ENCODE measurements at places on chromosomes 16 and 17.

- DNase-seq = no peak
Measured at GRCh38 chr17:73205459-73205961, 12.7 kb downstream of the COG1 start.

DNA sequence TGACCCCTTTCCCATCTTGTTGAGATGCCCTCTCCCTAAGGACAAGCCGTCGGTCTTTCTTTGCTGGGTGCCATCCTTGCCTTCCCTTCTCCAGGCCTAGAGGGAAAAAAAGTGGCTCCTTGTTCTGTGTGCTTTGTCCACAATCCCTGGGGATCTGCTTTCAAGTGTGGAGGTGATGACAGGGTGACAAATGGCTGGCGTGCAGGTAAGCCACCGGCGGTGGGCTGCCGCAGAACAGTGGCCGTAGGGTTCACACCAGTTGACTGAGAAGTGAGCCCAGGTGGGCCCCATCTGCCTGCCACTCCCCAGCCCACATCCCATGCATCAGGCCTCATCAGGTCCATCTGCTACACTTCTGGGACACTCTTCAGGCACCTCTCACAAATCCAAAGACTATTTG, 11.4 kb upstream of the CALB2 start:
- DNase-seq = no peak

DNA sequence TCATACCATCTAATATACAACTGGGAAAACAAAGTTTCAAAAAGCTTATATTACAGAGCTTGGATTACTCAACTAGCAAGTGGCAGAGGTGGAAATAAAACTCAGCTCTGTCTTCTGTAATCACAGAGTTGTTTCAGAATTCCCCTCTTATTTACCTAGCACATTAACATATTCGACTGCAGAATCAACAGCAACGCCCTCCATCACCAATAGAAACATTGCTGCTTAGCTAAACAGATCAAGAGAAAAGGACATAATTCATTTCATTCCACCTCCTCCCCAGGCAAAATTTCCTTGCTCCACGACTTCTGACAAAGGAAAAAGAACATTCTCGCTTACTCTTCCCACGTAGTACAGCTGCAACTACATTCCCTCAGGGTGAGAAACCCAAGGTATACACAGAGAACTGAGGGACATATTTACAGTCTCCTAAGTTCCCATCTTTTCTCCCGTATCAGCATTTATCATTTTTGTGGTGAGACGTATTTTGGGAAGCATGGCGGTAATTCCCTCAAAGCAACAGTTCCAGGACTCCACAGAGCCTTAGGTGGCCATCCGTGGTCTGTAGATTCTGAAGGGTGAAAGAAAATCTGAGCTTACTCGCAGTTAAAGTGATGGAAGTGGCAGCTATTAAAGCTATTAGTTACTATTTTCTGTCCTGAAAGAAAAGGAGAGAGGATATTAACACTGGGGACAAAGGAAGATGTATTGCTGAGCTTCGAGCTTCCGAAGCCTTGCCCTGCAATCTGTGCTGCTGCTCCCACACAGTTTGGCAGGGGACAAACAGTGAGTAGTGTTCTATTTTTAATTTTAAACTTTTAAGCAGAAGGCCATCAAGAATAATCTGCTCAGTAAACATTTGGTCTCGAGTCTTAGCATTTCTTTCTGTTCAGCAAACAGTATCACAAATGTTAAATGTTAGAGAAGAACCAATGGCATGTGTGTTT, 1296.2 kb downstream of the CDH8 start:
- DNase-seq = no peak

DNA sequence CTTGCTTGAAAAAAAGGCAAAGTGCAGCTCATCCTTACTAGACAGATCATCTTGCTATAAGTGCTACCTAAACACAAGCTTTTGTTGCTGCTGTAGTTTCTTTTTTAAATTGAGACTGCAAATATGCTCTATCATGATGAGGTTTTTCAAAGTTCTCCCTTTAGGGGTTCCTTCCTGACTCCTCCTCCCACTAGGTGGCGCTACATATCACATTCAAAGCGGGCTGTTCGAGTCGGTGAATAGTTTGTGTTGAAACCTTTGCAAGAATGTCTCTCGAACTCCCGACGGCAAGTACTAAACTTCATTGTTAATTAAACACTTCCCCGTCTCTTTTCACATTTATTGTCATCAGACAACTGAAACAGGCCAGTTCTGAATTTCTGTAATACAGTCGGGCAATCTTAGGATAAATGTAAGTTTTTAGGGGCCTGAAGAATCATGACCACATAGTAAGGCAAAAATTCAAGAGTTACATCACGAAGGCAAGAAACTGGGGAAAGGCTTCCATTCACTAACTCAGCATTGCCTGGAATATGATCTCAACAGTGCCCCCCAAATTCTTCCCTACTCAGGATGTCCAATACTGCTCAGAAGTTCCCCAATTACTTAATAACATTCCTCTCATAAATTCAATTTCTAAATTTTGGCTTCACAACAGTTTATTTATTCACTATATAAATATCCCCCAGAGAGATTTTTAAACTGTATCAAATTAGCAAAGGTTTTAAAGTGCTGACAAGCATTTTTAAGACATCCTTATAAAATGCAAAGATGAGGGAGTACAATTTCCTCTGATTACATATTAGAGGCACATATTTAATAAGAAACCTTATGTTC, 6.7 kb downstream of the HS3ST3A1 start:
- peak; percentile 91 for DNase-seq

DNA sequence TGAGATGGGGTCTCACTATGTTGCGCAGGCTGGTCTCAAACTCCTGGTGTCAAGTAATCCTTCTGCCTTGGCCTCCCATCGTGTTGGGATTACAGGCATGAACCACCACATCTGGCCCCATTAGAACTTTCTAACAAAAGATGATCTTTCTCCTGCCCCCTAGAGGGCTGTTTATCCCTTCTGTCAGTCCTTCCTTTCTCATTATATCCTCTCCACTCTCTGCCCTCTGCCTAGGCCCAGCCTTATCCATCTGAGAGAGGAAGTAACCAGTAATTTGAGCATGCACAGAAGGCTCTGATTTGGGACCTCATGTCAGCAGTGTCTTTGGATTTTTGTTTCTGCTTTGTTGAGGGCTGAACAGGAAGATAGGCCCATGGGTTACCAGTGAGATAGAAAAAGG, 4.4 kb upstream of the DHX40 start:
- DNase-seq = no peak
